ENCODE measurements at places on chromosomes 11 and 22.

DNA sequence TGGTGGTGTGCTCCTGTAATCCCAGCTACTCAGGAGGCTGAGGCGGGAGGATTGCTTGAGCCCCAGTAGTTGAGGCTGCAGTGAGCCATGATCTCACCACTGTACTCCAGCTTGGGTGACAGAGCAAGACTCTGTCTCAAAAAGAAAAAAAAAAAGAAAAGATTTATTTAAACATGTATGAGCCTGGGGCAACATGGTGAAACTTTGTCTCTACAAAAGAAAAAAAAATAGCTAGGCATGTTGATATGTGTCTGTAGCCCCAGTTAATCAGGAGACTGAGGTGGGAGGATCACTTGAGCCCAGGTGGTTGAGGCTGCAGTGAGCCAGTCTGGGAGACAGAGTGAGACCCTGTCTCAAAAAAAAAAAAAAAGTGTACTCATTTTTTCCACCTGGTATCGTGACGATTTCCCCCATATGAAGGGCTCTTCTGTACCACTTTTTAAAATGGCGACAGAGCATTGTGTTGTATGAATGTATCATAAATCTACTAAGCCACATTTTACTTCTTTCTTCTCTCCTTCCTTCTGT is 16.4 kb upstream of the KCTD14 start:
- DNase-seq, result peak; percentile 42

DNA sequence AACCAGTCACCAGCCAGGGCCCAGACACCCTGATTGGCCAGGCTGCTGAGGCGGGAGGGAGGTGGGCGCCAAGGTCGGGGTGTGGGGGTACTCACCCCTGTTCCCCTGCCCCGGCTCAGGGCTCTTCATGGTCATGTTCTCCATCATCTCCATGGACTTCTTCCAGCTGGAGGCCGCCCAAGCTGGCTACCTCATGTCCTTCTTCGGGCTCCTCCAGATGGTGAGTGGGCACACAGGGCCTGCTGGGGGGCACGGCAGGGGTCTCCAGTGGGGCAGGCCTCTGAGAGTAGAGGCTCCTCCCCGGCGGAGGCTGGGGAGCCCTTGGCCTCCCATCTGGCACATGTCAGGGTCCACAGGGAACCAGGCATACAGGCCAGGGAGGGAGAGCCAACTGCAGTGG is 10.0 kb downstream of the PHLDA2 start:
- DNase-seq, result no peak

GRCh38 chr11:45278714-45279113 is 7.4 kb downstream of the SYT13 start:
- no peak for DNase-seq

- no peak for DNase-seq
Observed at GRCh38 chr11:5684646-5685362, at the start of gene TRIM5. Gene TRIM5, minus strand, starts transcription at chr11:5685074. Its CDS starts 4,897 bp downstream, at chr11:5680177.

GRCh38 chr11:82557274-82557673 is 176.4 kb downstream of the FAM181B start:
- no peak for DNase-seq

- DNase-seq, result no peak
Observed at GRCh38 chr11:1484061-1484671, 2.4 kb downstream of the MOB2 start.

GRCh38 chr11:83249972-83250593 is 36.1 kb downstream of the CCDC90B start:
- DNase-seq, result peak; percentile 13

DNA sequence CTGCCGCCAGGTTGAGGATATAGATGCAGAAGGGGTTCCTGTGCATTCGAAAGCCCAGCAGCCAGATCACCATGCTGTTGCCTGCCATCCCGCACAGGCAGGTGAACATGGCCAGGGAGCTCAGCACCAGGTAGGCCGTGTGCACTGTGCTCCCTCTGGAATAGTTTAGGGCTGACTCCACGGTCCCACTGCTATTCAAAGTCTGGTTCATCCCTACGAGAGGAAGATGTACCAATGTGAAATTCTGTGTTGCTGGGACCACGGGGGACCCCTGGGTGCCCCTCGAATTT is at the start of gene MRGPRD:
MRGPRD (minus strand) TSS at position 211 of the 290 bp plus-strand sequence; CDS start at position 211, 0 bp downstream.
- no peak for DNase-seq

DNA sequence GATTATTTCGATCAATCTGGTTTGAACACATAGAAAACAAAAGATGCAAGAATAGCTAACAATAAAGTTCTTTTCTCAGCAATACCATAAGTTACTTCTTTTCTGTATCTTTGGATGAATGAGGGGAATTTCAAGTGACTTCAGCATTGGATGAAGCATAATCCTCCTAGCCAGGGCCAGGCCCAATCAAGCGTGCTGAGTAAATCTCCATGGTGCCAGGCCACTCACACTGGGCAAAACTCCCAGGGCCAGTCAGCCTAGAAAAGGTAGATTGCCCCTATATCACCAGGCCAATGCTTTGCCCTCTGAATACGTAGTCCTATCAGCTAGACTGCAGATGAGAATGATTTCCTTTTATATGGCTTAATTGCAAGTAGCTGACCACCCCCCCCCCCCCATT is 6.0 kb downstream of the CNTF start:
- no peak for DNase-seq

DNA sequence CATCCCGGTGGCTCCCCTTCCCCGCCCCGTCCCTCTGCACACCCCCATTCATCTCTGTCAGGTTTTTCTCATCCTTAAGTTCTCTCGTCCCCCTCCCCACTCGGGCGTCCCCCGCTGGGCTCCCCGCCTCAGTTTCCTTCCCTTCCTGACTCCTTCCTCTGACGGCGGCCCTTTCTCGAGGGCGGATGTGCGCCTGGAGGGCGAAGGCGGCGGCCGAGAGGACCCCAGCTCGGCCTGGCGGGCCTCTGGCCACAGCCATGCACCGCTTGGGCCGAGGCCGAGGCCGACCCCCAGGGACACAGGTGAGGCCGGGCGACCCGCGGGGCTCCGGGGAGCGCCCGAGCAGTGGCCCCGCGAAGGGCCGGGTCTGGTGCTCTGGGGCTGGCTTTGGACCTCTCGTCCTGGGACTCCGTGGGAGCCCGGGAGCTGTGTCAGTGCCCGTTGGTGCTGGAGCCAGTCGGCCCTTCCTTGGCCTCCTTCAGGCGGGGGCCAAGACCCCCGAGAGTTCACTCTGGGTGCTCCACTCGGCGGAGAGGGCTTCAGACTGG is 2.9 kb downstream of the PHLDB1 start:
- no peak for DNase-seq

GRCh38 chr11:4639931-4640330 is 2.7 kb downstream of the OR51D1 start:
- DNase-seq, result no peak

- DNase-seq, result no peak
Observed at GRCh38 chr22:45638834-45639746, 32.5 kb upstream of the ATXN10 start.

- no peak for DNase-seq
Observed at GRCh38 chr11:62603072-62603408, 1.4 kb upstream of the MTA2 start.

- DNase-seq, result no peak
Observed at GRCh38 chr11:134643115-134644012, 231.3 kb upstream of the B3GAT1 start.

DNA sequence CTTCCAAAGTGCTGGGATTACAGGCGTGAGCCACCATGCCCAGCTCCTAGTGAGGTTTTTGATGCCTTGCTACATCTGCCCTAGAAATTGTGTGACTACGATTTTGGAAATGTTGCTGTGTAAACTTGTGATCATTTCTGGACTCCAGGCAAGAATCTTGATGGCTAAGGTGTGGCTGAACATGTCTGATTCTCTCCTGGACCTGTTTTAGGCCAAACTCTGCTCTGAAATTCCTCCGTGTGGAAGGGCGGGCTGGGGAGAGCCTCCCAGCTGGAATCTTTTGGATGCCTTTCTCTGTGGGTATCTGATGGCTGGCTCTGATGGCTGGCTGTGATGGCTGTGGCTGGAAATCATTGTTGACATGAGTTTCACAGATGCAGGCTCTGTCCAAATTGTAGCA is 8.2 kb downstream of the PNPLA3 start:
- no peak for DNase-seq

- no peak for DNase-seq
Observed at GRCh38 chr11:64239662-64240434, 1.0 kb upstream of the FKBP2 start.

GRCh38 chr11:23205156-23205871 is 345.0 kb upstream of the CCDC179 start:
- DNase-seq, result no peak
